ENCODE measurements at places on chromosomes 2 and 18.
A peak's percentile ranks its signal among the peaks of the same experiment; 100 is the strongest.

DNA sequence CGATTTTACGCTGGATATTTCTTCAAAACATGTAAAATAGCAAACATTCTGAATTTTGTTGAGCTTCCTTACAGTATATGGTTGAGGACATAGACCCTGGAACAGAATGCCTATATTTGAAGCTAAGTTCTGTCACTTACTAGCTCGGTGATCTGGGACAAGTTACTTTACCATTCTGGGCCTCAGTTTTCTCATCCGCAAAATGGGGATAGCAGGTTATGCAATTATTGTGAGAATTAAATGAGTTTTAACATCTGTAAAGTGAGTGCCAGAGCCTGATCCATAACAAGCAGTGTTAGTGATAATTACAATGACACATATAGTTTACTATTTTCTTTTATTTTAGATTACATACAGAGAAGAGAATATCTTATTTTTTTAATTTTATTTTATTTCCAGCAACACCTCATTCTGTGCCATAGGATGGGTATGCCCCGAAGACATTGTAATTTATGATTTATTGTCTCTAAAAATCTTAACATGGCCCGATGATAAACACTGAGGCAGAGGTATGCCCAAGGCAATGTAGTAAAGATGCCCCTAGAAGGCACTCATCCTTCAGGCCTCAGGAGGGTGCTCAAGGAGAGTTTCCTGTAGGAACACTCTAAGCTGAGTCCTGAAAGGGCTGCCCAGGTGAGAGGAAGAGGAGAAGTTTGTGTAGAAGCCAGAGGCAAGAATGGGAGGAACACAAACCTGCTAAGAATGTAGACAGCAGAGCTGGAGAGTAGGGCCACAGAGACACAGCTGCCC is 250.9 kb downstream of the BCL11A start:
- DNase-seq = no peak

GRCh38 chr2:131413148-131413747 is 49.3 kb upstream of the RAB6D start:
- DNase-seq = peak; percentile 82

DNA sequence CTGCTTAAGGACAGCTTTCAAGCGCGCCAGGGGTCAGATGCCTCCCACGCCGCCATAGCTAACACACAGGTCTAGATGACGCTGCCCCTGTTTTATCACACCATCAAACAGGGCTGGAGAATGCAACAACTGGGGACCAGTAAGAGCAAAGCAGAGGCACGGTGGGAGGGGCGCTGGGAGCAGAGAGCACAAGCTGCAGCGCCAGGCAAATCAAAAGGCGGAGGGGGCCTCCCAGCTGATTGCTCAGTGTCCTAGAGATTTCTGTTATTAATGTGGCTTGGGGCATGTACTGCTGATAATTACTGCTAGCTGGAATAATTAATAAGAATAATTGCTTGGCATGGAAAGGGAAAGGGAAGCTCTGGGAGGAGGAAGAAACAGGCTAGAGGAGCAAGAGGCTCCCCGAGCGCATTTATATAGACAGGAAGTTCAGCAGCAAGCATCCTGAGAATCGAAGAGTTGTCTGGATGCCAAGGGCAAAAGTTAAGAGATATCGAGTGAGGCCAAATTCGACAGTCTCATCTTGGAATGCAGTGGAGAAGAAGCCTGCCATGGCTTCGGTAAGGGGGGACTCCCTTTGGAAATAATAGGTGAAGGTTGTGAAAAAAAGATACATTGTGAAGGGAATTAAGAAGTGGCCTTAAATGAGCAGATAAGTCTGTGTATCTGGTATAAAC is 104.5 kb upstream of the ZNF521 start:
- DNase-seq = no peak

GRCh38 chr2:222998459-222998858 is 53.5 kb upstream of the KCNE4 start:
- DNase-seq = no peak

GRCh38 chr2:45288532-45289417 is 279.5 kb upstream of the SIX2 start:
- no peak for DNase-seq

- peak; percentile 54 for DNase-seq
These were observed 49.8 kb upstream of the LGALSL start for GRCh38 chr2:64404002-64404731.

- DNase-seq = no peak
These were observed 95.5 kb downstream of the LTBP1 start for GRCh38 chr2:33042265-33042664.

- peak; percentile 29 for DNase-seq
These were observed 39.4 kb downstream of the HADHB start for GRCh38 chr2:26284132-26284531.

DNA sequence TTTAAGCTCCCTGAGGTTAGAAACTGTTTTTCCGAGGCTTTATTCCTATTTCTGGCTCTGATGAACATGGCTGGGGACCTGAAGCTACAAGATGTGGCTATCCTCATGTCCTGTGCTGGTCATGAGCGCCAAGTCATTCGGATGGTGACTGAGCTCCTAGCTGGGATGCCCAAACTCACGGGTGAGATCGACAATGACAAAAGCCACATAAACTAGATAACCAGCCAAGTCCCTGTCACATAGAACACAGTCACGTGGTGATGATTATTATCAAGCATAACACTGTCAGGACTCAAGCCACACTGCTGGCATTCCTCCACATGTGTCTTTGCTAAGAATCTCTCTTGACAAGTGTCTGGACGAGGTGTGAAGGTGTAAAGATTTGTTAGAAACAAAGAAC is 274.9 kb downstream of the CLIP4 start:
- no peak for DNase-seq

- no peak for DNase-seq
These were observed 175.4 kb downstream of the THADA start for GRCh38 chr2:43420389-43420801.

DNA sequence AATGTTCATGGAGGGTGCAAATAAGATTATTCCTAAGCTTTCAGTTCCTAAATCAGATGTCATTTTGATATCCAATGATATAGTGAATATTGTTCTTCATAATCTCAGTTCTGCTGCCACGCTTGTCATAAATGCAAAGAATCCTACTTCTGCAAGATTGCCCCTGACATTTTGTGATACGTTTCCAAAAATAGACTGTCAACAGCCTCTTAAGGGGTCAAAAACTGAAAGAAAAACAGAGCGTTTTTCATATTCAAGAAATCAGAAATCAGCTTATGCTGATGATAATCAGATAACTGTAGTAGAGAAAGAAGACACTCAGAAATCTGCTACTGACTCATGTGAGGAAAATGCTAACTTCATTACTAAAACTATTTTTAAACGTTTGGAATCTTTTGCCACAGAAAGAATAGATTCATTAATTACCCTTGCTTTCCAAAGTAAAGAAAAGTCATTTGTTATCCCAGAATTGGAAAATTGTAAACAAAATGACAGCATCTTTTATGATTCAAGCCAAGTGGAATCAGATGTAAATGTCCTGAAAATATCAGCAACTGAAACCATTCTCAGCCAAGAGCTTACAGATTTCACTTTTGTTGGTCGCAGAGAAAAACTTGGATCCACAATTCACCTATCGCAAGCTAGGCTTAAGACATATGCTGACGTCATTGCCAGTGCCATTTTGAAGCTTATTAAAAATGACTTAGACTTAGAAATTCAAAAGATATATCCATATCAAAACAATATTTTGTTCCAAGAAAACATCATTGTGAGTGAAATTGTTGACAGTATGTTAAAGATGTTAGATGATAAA is 55.1 kb downstream of the FSIP2 start:
- no peak for DNase-seq

GRCh38 chr2:80830891-80831290 is 526.3 kb upstream of the LRRTM1 start:
- no peak for DNase-seq

- no peak for DNase-seq
These were observed 550.2 kb upstream of the SALL3 start for GRCh38 chr18:78429127-78430108.

DNA sequence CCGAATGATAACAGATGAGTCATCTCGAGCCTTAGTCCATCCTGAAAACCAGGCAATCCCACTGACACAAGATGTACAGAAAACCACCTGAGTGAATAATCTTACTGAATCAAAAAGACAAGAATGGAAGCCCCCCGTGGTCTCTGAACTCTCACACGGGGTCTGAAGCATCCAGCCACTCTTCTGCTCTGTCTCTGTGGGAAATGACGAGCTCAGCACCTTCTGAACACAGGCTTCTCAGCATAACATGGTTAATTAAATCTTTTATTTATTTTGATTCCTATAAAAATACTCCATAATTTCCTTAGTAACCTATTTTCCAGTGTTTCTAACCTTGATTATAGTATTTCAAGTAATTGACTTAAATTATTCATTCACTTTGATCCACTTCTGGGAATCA is 203.7 kb downstream of the TMEM163 start:
- DNase-seq = no peak

DNA sequence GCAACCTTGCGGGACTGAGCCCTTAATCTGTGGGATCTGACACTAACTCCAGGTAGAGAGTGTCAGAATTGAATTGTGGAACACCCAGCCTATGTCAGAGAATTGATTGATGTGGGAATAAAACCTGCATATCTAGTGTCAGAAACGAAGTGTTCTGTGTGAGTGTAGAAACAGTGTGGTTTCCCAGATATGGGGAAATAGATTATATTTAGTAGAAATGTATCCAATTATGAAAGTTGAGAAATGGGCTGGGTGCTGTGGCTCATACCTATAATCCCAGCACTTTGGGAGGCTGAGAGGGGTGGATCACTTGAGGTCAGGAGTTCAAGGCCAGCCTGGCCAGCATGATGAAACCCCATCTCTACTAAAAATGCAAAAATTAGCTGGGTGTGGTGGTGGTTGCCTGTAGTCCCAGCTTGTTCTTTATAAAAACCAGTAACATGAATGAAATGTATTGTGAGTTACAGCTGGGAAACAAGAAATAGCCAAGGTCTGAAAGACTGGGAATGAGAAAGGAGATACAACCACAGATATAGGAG is 4.3 kb upstream of the TP53I3 start:
- peak; percentile 31 for DNase-seq

GRCh38 chr2:10398496-10398895 is 49.6 kb downstream of the ODC1 start:
- no peak for DNase-seq

GRCh38 chr18:30971338-30971956 is 71.1 kb downstream of the DSC3 start:
- DNase-seq = peak; percentile 75
